ENCODE measurements at places on chromosomes 12 and 14.

- no peak for DNase-seq
Observed at GRCh38 chr14:94380225-94381148, 7.9 kb downstream of the SERPINA1 start.

DNA sequence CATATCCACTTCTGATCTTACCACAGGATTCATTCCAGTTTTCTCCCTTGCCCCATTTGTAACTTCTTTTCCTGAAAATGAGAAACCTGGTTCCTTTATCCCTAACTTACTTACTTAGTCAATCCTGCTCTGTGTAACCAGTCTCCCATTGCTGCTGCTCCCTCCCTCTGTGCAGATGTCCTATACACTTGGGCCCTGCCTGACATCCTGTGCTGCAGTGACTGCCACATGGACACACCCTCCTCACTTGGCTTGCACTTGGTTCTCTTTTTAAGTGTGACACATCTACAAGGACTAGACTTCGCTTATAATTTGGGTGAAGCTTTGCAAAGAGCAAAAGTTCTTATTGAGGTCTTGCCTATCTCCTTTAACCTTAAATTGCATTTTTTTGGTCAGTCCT, 51.4 kb downstream of the FGD4 start:
- DNase-seq = no peak

GRCh38 chr14:99687284-99688209, 3.4 kb downstream of the CYP46A1 start:
- no peak for DNase-seq

- DNase-seq = peak; percentile 77
Observed at GRCh38 chr14:65414961-65415589, 2.5 kb downstream of the FUT8 start.

DNA sequence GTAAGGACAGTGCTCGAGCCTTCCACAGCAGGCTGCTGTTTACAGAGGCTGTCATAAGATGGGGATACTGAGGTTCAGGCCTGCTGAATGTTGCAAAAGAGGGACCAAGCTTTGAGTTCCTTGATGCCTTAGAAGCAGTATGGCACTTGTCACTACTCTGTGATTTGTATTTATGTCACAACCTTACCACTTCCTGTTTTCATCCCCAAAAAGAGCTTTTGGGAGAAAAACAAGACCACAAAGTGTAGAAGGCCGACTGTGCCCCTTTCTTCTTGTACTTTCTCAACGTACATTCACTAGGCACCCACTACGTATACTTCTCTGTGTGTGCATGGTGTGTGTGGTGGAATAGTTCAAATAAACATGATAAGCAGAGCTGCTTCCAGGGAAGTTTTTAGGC, 90.1 kb downstream of the DRAM1 start:
- no peak for DNase-seq

DNA sequence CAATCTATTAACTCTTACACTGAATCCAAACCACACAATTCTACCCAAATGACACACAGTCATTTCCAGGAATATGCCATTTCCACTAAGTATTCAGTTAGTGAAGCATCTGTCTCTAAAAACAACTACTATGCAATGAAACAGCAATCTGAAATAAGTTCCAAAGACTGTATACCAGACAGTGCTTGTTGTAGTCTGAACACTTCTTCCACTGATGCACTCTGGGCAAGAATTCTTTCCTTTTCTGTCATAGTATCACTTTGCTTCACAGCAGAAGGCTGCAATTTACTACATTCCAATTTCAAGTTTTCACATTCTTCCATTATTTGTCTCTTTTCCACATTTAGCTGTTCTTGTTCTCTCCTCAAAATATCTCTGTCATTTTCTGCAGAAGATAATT, 25.8 kb downstream of the TRIP11 start:
- DNase-seq = no peak

DNA sequence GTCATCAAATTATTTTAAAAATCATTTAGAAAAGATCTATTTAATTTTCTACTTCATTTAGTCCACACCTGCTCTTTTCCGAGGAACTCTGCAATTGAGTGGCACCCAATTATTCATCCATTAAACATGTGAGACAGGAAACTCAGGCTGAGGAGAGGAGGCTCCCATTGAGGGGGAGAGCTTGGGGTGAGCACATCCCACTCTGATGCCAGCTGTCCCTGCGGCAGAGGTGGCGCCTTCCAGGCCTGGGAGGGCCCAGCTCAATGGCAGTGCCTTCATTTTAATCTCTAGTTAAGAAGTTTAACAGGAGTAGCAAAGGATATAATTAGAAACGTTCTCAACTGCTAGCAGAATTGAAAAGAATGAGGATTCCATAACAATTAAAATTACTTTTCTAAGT, 92.0 kb downstream of the ITPR2 start:
- DNase-seq = no peak

- no peak for DNase-seq
Observed at GRCh38 chr14:100498068-100498467, 89.1 kb downstream of the BEGAIN start.

DNA sequence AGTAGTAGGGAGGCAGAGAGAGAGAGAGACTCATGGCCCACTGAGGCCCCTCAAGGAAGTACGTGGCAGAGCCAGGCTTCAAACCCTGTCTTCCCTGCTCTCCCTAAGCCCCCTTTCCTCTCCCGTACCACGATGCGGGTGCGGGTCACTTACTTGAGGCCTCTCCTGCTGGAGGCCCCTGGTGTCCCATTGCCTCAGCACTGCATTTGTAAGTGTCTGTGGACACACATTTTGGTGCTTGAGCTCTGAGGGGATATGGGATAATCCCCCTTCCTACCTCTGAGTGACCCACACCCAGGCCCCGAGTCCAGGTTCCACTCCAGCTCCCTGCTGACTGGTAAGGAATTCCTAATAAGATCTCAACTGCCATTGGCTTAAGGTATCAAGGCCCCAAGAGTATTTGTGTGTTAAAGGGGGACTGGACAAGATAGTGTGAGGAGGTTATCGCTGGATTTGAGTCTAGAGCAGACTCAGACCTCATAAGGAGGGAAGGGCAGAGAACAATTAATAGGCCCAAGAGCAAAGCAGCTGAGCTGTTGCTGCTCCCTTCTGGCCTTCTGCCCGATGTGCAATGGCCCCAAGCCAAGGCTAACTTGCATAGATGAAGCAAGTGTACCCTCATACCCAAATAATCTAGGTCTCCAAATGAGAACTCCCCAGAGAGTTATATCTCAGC, 71.9 kb downstream of the CRACR2A start:
- DNase-seq = peak; percentile 24

- DNase-seq = peak; percentile 90
Observed at GRCh38 chr14:88824314-88825077, at the start of gene TTC8. TSS of gene TTC8 (plus strand) at chr14:88824651. CDS start at chr14:88824708, 57 bp downstream.

GRCh38 chr14:47857646-47858045, 182.2 kb upstream of the MDGA2 start:
- no peak for DNase-seq

DNA sequence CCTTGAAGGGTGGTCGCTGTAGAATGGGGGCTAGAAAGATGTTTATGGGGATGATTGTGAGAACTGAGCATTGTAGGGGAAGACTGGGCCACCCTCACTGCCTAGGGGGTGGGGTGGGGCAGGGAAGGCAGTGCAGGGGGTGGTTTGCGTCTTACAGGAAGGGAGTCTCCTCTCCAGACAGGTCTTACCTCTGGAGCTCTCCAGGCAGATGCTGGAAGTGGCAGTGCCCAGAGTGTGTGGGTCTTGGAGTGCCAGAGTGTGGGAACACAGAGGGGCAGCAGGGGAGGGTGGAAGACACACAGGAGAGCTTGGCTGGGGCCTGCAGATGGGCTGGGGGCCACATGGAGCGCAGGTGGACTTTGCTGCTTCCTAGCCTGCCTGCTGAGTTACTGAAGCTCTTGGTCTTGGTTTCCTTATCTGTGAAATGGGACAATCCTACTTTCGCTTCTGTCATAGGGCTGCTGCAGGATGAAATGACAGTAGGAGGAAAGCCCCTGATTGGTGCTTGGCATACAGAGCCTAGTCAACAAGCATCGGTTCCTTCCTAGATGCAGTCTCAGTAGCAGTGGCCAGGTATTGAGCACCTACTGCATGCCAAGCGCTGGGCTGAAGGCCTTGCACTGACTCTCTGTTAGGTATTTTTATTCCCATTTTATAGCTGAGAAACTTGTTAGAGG, 118.3 kb downstream of the SLC25A47 start:
- DNase-seq = peak; percentile 31

GRCh38 chr12:124792961-124793441, 70.7 kb downstream of the SCARB1 start:
- DNase-seq = no peak

GRCh38 chr14:85595981-85596380, 66.0 kb downstream of the FLRT2 start:
- DNase-seq = no peak
